ENCODE measurements at places on chromosomes 1 and 21.

GRCh38 chr21:34919406-34919805, 129.7 kb downstream of the RUNX1 start:
- DNase-seq: no peak

- no peak for DNase-seq
Measured at GRCh38 chr1:245008761-245009160, 144.4 kb upstream of the HNRNPU start.

DNA sequence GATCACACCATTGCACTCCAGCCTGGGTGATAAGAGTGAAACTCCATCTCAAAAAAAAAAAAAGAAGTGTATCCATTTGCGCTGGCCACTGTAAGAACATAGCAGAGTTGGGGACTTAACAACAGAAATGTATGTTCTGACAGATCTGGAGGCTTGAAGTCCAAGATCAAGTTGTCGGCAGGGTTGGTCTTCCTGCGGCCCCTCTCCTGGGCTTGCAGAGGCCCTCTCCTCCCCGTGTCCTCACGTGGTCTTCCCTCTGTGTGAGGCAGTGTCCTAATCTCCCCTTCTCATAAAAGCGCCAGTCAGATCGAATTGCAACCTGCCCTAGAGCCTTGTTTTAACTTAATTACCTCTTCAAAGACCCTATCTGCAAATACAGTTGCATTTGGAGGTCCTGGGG, 52.6 kb downstream of the MT1HL1 start:
- no peak for DNase-seq

- no peak for DNase-seq
Measured at GRCh38 chr1:234102583-234102982, 198.1 kb downstream of the SLC35F3 start.

DNA sequence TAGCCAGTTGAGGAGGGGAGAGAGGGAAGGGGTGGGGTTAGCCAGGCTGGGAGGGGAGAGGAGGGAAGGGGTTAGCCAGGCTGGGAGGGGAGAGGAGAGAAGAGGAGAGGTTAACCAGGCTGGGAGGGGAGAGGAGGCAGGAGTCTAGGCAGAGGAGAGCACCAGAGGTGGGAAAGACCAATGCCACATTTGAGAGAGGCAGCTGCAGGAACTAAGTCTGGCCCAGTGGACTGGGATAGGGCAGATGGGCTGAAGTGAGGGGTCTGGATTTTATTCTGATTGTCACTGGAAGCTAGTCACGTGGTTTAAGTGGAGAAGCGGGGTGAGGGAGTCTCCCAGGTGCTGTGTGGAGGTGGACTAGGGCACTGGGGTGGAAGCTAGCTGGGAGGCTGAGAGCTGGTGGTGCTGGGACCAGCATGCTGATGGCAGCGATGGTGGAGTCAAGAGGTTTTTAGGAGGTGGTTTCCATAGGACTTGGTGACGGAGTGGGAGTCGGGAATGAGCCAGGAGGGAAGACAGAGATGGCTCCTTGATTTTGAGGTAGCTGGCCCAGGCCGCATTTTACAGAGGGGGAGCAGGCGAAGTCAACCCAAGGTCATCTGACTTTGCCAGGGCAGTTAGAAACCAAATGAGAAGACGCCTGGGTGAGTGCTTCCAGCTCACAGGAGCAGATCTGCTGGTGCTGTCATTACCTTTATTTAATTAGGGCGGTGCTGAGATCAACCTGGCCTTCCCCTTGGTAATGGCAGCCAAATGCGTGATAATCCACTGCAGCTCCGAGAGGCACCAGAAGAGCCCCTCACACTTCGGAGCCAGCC, 42.8 kb downstream of the DISP3 start:
- DNase-seq: no peak

DNA sequence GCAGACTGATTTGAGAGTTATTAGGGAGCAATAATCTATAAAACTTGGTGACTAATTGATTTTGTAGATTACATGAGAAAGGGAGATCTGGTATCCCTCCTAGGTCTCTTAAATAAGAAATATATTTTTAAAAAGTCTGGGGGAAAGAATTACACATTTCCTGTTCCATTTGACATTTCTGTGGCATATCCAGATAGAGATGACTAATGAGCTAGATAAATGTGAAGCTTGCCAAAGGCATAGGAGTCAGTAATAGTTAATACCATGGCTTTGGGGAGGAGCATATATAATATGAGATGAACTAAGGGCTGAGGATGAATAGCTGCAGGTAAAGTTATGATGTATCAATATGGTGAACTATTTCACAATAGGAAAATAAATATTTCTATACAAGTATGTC, 663.7 kb downstream of the PTPRC start:
- DNase-seq: no peak

DNA sequence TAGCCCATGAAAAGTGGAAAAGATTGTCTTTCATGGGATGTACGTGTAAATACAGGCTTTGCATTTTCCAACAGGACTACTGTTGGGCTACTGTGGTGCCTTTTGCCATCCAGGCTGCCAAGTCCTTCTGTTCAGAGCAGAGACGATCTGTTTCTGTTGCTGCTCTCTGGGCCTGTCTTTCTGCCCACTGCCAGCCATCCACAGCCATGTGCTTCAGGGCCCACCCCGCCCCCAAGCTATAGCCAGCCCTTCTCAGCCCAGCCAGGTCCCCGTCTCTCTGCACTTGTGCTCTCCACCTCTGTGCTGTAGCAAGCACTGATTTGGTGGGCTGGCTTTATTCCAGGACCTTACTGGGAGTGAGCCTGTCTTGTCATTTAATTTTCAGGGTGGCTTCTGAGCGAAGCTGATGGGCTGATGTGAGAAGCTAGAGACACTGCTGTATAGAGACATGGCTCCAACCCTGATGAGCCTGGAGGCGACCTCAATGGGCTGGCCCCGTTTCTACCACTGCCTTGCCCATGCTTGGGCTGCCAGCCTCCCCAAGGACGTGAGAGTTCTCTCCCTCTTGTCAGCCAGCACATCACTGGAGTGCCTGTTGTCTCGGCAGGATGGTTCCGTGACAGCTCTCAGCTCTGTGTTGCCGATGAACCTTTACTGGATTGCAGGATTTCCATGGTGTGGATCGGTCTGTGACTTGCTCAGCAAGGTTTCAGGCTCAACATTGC, 137.8 kb downstream of the PEX14 start:
- no peak for DNase-seq

DNA sequence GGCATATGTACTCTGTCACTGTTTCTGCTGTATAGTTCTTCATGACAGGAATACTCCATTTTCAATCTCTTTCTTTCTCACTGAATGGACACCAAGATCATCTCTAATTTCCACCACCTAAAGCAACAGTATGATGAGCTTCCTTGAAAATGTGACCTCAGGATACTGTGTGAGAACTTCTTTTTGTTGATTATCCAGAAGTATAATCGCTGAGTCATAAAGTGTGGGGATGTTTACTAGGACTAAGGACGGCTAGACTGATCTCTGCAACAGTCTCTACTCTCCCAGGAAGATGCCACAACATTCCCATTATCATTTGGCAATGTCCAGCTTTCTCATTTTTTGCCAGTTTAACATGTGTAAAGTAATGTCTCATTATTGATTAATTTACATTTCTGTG, 70.3 kb downstream of the TNFSF18 start:
- no peak for DNase-seq

GRCh38 chr1:36729716-36730510, 247.2 kb upstream of the CSF3R start:
- DNase-seq: no peak

DNA sequence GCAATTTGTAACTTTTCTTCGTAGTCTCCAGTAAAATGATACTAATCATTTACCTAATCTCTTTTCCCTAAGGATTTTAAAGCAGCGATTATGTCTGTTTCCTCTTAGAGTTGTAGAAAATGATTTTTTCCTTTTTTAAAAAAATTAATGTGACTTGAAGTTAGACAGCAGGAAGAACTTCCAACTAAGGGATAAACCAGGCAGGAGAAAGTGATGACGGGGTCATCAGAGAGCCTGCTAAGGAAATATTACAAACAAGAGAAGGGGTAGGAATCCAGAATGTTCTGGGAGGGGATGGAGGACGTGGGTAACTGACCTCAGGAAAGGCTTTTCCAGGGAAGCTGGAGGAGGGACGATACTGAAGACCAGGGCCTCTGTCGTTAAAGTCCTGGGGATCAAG, 8.8 kb upstream of the ETV3L start:
- DNase-seq: no peak

DNA sequence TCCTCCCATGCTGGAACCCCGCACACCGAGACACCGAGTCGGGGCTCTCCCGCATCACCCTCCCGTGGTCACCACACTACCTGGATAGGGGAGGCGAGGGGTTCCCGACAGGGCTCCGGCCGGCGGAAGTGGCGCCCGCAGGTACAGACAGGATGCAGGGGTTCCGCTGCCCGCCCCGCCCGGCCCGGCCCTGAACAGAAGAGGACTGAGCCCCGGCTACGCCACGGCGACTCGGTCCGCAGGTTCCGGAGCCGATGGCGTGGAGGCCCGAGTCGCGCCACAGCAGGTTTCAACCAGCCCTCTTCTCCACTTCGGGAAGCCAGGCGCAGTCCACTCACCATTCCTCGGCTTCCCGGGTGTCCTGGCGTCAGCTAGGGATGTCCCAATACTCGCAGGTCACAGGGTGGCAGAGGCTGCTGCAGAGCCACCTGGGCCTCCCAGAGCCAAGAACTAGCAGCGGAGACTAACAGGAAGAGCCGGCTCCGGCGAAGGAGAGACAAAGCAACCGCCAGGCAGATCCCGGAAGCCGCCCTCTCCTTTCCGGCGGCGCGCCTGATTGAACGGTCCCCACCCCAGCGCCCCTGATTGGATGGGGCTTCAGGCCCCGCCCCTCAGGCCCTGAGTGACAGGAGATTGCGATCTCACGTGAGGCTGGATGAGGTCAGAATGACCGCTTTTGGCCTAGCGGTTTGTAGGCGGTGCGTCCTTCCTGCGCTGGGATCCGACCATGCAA, at the start of gene ZNF669:
TSS of gene ZNF669 (minus strand) at position 498 of the 733 bp plus-strand sequence. CDS start at position 341, 157 bp downstream.
- peak; percentile 95 for DNase-seq

Data from stimulated activated naive B cell treated with anti-CD40 and anti-IgM and Interleukin-4, amounts not matched to agents 10 μg/mL and 1 μg/mL and 100 μg/mL, for 72 hours (primary cell).